Activated CD4-positive, alpha-beta T cell treated with anti-CD3 and anti-CD28 coated beads for 24 hours (primary cell): ENCODE measurements at places on chromosomes 1 and 21.

GRCh38 chr1:189117072-189117770 is 1360.4 kb downstream of the BRINP3 start:
- no peak for DNase-seq

DNA sequence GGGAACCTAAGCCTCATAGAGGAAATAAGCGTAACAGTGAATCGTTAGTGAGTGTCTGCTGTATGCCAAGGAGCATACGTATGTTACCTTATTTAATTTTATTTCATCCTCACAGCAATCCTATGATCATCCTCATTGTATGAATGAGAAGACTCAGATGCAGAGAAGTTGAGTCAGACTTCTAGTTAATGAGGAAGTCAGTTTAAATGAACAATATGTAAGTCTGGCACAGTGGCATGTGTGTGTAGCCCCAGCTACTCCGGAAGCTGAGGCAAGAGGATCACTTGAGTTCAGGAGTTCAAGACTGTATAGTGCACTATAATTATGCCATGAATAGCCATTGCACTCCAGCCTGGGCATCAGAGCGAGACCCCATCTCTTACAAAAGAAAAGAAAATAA is 148.0 kb downstream of the ZZZ3 start:
- DNase-seq, result no peak

- DNase-seq, result no peak
Measured at GRCh38 chr1:231053493-231054162, 13.6 kb upstream of the FAM89A start.

GRCh38 chr21:34229353-34229752 is 134.5 kb upstream of the KCNE2 start:
- no peak for DNase-seq

GRCh38 chr1:9164532-9164900 is 35.6 kb upstream of the GPR157 start:
- no peak for DNase-seq

GRCh38 chr21:44286716-44287632 is 1.3 kb downstream of the AIRE start:
- no peak for DNase-seq

- no peak for DNase-seq
Measured at GRCh38 chr1:47853852-47854251, 143.3 kb downstream of the TRABD2B start.

DNA sequence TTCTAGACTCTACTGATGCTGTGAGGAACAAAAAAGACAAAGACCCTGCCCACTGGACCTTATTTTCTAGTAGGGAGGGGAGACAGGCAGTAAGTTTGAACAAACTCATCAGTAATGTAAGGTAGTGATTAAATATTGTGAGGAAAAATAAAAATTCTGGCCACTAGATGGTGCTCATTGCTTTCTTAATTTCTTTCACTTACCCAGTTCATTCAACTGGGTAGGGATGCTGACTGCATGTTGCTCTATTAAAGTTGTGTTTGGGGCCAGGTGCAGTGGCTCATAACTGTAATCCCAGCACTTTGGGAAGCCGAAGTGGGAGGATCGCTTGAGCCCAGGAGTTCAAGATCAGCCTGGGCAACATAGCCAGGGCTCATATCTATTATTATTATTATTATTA is 6.3 kb upstream of the KYAT3 start:
- DNase-seq, result no peak

DNA sequence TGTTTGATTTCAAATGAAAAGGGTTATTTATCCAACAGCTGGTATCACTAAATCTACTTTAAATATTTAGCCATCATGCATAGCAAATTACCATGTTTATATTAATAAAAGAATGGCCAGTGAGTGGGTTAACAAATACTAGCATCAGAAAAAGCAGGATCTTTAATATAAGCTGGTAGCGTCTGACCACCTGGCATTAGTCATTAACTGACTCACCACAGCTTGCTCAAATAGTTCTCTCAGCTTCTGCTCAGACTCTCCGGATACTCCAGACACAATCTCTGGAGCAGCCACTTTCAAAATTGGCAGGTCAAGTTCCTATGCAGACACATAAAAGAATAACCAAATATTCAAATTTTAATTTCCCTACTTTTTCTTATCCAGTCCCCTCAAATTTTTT is 29.6 kb downstream of the NVL start:
- DNase-seq, result no peak

DNA sequence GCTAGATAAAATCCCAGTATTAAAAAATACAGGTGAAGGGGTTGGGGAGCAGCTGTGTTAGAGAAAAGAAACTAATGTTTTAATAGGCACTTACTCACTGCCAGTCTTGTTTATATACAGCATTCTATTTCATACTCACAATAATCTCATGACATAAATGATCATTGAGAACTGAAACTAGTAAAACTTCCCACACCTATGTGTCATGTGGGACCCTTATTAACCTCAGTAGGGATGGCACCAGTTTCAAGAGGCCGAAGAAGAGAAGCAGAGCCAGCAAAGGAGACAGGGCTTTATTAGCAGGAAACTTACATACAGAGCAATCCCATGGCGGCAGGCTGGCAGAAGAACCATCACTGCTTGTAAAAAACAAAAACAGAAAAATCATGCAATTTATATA is 48.8 kb upstream of the KCNH1 start:
- no peak for DNase-seq
